ENCODE measurements at places on chromosomes 16 and 17.

- no peak for DNase-seq
Measured at GRCh38 chr16:29839822-29840221, 19.6 kb downstream of the MVP start.

DNA sequence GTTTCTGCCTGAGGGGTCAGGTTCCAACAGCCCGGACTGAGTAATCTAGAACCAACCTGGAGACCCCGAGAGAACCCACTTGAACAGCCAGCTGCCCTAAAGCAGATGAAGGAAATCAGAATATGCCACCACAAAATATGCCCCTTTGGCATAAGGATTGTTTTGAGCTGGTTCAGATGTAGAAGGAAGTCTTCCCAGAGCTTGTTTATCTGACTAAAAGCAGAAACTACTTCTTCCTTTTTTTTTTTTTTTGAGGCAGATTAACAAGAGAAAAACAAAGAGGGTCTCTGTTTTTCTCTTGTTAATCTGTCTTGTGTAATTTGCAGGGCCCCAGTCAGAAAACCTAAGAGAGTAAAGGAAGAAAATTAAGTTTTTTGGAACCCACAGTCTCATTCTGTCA is 53.0 kb downstream of the PECAM1 start:
- DNase-seq: no peak

DNA sequence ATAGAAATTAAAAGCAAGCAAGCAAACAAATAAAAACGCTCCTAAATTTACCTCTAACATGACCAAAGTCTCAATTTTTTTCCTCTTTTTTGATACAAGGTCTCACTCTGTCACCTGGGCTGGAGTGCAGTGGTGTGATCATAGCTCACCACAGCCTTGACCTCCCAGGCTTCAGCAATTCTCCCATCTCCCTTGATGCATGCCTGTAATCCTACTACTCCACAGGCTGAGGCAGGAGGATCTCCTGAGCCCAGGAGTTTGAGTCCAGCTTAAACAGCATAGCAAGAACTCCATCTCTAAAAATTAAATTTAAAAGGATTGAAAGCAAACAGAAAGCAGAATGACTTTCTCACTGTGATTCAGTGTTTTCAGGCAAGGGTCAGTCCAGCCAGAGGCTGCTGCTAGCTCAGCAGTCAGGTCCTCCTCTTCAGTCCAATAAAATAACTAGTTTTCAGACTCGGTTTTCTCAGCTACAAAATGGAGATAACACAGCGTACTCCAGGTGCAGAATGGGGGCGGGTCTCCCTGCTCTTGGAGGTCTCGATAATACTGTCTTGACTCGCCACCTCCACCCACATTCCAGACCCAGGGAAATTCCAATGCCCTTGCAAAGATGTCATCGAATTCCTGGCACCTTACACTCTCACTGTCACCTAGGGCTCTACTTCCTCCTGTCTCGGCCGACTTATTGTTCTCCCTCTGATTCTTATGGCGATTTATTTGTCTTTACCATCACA is 20.7 kb upstream of the MRTFB start:
- DNase-seq: no peak

DNA sequence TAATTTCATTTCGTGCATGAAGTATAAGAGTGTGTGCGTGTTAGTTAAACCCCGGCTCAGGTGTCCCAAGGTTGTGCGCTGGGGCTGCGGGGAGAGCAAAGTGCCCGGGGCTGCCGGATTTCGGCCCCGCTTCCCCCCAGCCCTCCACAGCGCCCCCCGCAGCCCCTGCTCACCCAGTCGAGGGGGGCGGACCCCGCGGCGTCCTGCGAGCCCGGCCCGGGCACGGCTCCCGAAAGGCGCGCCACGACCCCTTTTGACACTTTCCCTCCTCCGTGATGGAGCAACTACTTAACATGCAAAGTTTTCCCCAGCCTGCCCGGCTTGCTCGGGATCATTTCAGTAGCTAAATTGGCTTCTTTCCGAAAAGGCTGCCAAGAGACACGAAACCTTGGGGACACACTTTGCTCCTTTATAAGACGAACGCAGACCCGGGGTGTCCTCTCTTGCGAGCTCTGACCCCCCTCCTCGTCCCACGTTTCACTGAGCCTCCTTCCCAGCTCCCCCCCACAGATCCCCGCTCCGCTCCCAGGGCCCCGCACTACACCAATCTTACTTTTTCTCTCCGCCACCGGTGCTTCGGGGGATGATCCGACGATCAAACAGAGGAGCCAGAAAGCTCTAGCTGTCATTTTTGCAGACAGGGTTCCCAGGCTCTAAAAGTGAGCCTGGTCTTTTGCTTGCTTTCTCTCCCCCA is 552 bp downstream of the C17orf58 start:
- DNase-seq: no peak

- no peak for DNase-seq
Measured at GRCh38 chr17:42844761-42845555, 578 bp downstream of the AOC2 start.

DNA sequence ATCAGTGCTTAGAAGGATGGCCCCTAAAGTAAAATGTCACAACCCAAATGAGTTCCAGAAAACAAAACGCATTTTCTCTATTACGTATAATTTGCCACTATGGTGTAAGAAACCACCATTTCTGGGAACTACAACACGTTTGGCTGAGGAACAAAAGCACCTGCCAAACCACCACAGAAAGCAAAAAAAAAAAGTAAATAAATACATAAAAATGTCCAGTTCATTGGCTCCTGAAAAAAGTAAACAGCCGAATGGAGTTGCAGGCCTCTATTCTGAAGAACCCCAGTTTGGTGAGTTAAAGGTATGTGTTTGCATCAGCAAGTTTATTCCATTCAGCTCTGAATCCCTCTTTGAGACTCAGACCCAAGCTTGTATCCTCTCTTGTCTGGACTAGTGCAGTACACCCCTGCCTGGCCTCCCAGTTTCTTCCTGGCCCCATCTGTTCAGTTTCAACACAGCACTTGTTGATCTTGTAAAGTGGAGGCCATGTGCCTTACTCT is 36.9 kb downstream of the ERN1 start:
- DNase-seq: no peak

DNA sequence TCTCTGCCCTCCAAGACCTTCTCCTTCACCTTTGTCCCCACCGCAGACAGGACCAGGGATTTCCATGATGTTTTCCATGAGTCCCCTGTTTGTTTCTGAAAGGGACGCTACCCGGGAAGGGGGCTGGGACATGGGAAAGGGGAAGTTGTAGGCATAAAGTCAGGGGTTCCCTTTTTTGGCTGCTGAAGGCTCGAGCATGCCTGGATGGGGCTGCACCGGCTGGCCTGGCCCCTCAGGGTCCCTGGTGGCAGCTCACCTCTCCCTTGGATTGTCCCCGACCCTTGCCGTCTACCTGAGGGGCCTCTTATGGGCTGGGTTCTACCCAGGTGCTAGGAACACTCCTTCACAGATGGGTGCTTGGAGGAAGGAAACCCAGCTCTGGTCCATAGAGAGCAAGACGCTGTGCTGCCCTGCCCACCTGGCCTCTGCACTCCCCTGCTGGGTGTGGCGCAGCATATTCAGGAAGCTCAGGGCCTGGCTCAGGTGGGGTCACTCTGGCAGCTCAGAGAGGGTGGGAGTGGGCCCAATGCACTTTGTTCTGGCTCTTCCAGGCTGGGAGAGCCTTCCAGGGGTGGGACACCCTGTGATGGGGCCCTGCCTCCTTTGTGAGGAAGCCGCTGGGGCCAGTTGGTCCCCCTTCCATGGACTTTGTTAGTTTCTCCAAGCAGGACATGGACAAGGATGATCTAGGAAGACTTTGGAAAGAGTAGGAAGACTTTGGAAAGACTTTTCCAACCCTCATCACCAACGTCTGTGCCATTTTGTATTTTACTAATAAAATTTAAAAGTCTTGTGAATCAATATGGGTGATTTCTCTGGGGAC is 12.2 kb downstream of the CX3CL1 start:
- DNase-seq: no peak

DNA sequence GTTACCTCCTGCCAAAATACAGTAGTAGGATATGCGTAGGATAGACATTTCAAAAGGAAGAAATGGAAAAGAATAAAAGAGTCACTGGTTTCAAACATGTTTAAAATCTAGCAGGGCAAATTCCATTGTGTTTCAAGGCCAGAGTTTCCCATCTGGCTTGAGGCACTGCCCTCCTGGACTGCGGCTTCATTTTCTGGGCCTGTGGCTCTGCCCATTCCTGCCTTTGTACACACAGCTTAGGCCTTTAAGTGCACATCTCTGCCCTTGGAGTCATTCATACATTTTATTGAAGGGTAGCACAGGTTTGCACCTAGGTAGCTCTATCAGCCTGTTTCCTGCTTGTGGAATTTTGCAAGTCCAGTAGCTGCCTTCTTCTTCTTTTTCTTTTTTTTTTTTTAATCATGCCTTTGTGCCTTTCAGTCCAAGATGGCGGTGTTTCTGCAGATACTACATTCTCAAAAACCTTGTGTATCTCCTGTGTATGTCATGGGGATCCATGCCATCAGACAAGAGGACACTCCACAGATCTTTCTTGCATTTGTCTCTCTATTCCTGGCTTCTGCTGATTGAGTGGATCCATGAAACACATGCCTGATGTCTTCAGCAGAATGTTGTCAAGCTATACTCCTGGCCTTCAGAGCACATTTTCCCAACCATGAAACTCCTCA is 282.9 kb downstream of the BCAS3 start:
- DNase-seq: no peak

- no peak for DNase-seq
Measured at GRCh38 chr17:28328325-28328724, 6.9 kb downstream of the IFT20 start.

- no peak for DNase-seq
Measured at GRCh38 chr17:39776252-39776651, 38.5 kb downstream of the GRB7 start.
